CMK (cell line): ENCODE measurements at places on chromosomes 12 and 14.

DNA sequence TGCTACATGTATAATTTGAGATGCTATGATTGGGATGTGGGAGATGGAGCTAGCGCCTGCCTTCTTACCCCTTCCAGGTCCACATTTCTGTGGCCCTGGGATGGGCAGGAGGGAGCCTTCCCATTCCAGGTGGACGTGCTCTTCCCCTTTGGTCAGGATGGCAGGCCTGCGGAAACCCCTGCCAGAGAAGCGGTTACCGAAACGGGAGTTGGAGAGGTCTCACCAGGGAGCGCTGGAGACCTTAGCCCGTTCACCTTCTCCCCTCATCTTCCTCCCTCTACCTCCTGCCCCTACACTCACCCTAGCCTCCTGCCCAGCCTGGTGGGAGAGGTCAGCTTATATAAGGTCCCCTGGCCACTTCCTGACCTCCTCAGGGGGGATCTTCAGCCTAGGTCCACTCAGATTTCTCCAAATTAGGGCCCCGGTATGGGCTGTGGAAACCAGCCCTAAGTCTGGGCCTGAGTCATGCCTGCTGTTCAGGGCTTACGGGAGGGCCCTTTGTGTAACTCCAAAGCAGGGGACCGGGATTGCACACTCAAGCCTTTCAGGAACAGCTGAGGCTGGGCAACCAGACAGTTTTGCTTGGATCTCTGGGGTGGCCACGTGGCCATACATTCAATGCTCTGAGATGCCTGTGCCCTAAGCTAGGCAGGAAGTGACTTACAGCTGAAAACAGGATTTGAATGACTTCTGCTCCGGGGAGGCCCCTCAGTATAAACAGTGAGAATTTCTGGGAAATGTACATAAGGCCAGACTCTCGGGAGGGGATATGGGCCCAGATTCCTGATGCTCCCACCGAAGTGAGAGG is 10.2 kb upstream of the MEG3 start:
- DNase-seq = no peak

DNA sequence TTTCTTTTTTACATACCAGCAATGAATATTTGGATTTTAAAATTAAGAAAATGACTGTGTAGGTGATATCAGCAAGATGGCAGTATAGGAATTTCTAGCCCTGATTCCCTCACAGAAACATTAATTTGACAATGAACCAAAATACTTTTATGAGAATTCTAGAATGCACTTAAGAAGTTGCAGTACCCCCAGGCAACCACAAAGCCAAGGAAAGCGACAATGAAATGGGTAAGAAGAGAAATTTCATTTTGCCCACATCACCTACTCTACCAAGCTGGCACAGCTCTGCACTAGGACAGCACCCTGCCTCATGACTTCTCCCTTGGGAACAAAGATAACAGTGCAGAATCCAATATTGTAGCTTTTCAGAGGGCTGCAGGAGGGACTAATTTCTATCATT is 6.6 kb downstream of the OR9K2 start:
- DNase-seq = no peak

DNA sequence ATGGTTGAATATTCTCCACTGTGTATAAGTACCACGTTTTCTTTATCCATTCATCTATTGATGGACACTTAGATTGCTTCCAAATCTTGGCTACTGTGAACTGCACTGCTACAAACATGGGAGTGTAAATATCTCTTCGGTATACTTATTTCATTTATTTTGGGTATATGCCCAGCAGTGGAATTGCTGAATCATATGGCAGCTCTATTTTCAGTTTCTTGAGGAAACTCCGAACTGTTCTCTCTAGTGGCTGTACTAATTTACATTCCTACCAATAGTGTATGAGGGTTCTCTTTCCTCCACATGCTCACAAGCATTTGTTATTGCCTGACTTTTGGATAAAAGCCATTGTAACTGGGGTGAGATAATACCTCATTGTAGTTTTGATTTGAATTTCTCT is 623.1 kb upstream of the LRFN5 start:
- DNase-seq = no peak

GRCh38 chr14:100010679-100011078 is 54.5 kb upstream of the EVL start:
- no peak for DNase-seq

GRCh38 chr14:103056322-103057027 is 874 bp downstream of the CDC42BPB start:
- DNase-seq = no peak

DNA sequence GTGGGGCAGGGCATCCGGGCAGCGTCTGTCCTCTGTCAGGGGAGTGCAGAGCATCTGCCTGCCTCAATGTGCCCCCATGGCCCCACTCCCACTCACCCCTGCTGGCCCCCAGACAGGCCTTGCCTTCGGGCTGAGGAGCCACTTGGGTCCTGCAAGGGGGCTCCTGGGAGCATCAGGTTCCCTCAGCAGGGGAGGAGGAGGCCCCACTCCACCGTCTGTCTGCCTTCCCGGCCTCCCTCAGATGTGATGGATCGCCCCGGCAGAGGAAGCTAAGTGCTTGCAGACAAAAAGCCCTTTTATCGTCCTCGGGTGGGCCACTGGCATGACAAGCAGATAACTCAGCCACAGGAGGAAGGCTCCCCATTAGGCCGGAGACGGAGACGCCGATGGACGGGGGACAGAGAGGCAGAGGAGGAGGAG is 35.1 kb downstream of the NCOR2 start:
- DNase-seq = no peak

DNA sequence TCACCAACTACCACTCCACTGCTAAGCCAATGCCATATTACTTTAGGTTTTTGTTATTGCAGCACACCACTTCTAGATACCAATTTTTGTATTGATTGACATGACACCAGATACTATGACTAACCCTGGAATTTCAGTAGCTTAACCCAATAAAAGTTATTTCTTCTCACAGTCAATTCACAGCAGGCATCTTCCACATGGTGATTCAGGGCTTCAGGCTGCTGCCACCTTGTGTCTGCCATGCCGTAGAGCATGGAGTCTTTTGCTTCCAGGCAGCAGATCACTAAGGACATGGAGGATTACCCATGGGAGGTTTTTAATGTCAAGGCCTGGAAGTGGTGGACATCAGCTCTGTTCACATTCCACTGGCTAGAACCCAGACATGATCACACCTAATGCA is 56.4 kb upstream of the LTA4H start:
- DNase-seq = no peak
